HTR-8/SVneo (cell line): ENCODE measurements at places on chromosomes 11 and 22.
A peak's percentile ranks its signal among the peaks of the same experiment; 100 is the strongest.

DNA sequence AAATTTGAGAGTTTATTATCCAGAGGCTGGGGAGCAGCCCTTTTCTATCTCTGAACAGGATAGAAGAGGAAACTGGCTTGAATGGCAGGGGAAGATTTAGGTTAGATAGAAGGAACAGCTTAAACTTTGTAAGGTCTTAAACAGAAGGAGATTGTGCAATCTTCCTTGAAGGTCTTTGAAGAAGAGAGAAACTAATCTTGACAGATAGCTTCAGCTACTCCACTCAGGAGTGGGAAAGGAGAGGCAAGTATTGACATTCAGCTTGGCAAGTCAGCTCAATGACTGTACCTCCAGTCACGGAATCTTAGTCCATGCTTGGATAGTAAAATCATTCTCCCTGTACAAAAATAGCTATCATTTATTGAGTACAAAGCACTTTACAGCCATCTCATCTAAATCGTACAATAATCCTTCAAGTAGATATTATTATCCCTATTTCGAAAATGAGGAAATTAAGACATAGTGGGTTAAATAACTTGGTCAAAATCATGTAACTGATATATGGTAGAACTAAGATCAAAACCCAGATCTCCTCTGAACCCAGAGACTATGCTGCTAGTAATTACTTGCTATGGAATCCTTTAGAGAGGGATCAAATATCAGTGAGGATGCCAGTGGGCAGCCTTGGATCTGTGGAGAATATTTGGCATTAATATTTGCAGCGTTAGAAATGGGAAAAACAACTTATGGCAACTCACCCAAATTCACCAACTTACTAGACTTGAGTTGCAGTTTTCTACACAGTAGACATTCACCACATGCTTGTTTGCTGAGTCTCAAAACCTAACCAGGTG, 14.6 kb downstream of the C11orf97 start:
- DNase-seq = no peak

- DNase-seq = no peak
Measured at GRCh38 chr11:102061276-102061675, 14.0 kb downstream of the CFAP300 start.

DNA sequence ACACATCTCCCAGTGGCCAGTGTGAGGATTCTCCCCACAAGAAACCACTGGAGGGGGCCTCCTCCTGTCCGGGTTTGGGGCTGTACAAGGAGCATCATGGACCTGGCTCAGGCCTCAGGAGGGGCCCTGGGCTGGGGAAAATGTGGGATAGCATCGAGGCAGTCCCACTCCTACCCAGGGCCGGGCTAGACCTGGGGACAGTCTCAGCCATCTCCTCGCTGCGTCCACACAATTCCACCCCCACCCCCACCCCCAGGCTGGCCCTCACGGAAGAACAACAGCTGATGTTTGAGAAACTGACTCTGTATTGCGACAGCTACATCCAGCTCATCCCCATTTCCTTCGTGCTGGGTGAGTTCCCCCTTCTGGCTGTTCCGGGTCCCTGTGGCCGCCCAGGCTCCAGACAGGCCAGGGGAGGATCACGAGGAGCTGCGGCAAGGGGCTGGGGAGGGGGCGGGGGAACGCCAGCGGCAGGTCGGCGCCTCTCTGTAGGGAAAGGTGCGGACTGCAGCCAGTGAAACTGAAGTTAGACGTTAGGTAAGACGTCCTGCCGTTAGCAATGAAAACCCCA, 4.8 kb downstream of the BEST1 start:
- no peak for DNase-seq

GRCh38 chr22:35099883-35100282, 33.9 kb downstream of the ISX start:
- DNase-seq = no peak

- DNase-seq = peak; percentile 79
Measured at GRCh38 chr11:115941481-115941993, 437.3 kb upstream of the CADM1 start.

DNA sequence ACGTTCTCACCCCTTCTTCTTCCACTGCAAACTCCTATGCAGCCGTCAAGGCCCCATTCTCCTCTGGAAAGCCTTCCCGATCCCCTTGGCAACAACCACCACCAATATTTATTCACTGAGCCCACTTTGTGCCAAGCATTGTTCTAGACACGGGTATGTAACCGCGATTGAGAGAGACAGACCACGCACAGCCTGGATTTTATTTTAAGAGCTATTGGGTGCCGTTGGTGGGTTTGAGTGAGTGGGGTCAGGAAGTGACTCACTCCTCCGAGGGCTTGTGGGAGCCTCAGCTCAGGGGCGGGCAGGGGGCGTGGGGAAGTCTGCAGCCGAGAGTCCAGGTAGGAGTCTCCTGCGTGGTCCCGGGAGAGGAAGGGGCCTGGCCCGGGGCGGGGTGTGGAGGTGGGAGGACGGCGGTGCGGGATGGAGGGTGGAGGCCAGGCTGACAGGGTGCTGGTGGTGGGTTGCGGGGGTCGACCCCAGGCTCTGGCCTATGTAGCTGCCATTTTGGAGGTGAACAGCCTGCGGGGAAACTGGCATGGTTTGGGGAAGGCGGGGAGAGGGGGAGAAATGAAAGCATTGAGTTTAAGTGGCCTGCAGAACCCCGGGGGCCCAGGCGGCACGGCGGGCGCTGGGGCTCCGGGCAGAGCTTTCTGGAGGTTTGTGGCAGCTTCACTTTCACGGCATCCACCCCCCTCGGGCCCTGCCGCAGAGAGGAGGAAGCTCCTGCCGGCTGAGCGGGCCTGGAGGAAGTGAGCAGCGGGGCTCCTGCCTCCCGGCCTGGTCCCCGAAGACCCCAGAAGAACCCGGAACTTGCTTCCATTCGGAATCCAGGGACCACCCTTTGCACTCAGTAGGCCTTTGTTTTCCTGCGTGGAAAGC, 547 bp downstream of the PARVG start:
- DNase-seq = no peak

- DNase-seq = no peak
Measured at GRCh38 chr22:37195921-37196320, 7.9 kb upstream of the C1QTNF6 start.

DNA sequence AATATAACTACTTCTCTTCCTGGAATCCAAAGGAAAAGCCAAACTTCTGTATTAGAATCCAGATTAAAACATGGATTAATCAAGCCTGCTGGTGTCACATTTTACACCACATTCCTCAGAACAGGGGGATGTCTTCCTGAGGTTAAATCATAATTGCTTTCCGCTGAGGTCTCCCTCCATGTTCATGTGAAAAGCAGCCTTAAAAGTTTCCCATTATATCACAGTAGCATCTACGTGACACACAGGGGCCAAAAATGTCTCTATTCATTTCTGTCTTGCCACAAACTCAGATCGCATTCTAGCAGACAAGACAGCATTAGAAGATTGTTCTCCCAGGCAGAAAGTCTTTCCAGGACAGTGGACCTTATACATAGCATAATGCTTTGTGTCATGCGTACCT, 788.7 kb downstream of the OPCML start:
- DNase-seq = no peak

DNA sequence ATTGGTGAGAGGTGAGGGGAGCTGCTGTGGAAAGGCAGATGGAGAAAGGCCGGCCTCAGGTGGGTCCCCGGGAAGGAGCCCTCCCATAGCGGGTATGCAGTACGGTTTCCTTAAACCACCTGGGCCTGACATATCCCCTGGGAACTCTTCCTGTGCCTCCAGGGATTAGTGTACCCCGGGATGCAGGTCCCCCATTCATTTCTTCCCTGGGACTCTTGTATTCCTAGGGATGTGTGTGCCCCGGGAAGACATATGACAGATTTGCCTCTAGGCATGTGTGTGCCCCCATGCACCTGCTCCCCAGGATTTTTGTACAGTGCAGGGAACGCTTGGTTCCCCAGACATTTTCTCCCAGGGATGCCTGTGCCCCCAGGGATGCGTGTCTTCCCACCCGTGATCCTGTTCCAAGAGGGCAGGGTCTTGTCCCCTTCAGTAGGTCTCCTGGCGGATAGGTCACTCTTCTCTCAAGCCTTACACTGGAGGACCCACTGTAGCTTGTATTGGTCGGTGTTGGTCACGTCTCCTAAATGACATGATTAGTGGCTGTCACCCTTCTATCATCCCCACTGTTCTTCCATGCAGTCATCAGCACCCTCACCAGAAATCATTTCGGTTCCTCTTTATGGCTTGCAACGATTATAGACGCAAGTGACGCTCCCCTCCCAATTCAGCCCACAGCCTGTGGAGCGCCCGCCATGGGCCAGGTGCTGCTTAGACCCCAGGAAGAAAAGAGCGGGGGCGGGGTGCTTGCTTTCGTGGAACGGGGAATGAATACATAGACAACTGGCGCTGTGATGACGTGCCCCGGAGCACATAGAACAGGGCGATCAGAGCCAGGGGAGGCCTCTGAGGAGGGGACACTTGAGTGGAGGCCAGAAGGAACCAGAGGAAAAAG, 1.3 kb downstream of the PARVB start:
- DNase-seq = no peak

DNA sequence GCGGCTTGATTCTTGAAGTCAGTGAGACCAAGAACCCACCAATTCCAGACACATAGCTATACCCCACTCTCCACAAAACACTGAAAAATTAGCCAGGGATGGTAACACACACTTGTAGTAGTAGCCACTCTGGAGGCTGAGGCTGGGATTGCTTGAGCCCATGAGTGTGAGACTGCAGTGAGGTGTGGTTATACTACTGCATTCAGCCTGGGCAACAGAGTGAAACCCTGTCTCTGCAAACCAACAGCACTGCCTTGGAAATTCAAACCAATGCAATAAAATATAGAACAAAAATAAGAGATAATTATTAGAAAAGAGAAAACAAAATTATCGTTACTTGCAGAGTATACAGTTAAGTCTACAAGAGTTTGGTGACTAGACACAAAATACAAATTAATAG, 20.2 kb upstream of the PRDM10 start:
- DNase-seq = no peak

- DNase-seq = no peak
Measured at GRCh38 chr11:8867035-8867434, 44.0 kb upstream of the AKIP1 start.

DNA sequence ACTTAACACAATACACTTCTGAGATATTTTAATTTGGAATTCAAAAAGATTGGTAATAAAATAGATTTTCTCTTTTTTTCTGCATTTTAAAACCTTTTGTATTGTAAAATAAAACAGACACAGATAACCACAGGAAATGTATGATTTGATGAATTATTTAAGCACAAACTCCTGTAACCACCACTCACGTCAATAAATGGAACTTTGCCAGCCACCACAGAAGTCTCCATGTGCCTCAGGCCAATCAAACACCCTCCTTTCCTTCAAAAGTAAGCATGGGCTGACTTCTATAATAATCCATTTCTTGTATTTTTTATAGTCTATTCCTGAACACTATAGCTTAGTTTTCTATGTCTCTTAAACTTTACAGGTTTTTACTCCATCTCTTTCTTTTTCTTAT, 721.7 kb downstream of the DLG2 start:
- no peak for DNase-seq

DNA sequence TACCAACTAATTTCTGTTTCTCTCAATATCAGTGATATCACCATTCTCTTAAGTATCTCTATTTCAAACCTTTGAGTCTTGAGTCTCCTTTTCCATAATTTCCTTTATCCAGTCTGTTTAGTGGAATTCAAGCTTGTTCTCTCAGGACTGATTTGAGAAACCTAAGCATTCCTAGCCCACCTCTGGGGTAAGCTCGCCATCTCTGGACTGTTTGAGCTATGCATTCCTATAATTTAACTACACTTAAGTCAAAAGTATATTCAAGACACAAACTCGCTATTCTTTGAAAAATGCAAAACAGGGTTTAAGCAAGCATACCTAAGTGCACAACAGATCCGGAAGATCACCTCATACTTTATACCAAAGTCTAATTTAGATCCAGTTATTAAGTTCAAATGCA, 2.1 kb upstream of the DLAT start:
- DNase-seq = no peak

GRCh38 chr11:16326679-16327297, 29.6 kb downstream of the SOX6 start:
- DNase-seq = no peak

GRCh38 chr11:3123305-3123704, 41.8 kb downstream of the OSBPL5 start:
- DNase-seq = no peak

GRCh38 chr22:48960576-48960975, 867.1 kb downstream of the BRD1 start:
- no peak for DNase-seq

GRCh38 chr11:113267493-113267892, 46.9 kb upstream of the TTC12 start:
- DNase-seq = no peak

DNA sequence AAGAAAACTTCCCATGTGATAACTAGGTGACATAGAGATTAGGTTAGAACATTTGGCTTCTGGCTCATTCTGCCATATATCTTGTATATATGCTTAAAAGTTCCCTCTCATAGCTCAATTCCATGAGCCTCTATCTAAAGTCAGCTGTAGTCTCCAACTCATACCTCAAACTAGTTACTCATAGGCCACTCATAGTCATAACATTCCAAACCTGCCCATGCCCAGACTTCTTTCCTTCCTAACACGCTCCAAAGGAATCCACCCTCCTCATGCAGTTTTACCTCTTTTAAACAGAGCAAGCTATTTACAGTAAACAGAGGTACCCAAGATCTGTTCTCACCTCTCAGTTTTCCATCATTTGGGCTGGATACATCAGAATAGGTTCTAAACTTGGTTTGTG, 39.4 kb downstream of the GLYATL2 start:
- no peak for DNase-seq

DNA sequence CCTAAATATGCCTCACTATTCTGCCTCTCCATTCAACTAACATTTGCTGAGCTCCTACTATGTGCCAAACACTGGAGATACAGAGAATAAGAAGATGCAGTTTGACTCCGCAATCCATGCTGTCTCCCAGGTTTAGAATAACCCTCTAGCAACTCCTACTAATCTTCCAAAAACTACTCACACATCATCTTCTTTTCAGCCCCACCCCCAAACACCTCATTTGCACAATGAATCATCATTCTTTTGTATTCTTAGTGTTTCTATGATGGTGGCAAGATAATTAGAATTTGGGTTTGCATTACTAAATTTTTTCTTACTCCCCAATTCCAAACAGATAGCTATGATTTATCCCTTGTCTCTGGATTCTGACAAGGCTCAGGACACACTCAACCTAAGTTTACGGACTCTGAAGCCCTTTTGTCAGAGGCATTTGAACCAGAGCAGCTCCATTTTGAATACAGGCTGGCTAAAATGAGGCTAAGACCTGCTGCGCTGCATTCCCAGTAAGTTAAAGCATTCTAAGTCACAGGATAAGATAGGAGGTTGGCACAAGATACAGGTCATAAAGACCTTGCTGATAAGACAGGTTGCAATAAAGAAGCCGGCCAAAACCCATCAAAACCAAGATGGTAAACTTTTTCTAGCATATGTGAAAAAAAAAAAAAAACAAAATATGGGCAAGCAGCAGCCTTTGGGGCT, 1038.9 kb downstream of the DLG2 start:
- DNase-seq = no peak

- no peak for DNase-seq
Measured at GRCh38 chr11:34264303-34265110, 93.3 kb downstream of the ABTB2 start.

- no peak for DNase-seq
Measured at GRCh38 chr22:26680485-26680884, 23.1 kb downstream of the MIAT start.
